ENCODE measurements at places on chromosomes 13 and 19.

DNA sequence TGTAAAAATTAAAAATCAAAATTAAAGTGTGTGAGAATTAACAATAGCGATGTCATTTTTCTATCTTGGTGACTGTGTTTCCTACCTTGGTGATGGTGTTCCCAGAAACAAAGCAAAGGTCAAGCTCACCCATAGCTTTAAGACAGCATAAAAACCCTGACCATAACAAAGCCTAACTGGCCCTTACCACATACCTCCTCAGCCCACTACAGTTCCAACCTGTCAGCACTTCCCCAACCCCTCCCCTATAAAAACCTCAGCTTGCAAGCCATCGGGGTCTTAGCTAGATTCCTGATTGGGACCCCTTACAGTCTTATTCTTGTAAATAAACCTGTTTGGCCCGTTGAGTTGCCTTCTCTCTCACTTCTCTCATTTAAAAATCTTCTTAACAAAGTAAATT is 484.4 kb upstream of the PCDH20 start:
- DNase-seq, result no peak

DNA sequence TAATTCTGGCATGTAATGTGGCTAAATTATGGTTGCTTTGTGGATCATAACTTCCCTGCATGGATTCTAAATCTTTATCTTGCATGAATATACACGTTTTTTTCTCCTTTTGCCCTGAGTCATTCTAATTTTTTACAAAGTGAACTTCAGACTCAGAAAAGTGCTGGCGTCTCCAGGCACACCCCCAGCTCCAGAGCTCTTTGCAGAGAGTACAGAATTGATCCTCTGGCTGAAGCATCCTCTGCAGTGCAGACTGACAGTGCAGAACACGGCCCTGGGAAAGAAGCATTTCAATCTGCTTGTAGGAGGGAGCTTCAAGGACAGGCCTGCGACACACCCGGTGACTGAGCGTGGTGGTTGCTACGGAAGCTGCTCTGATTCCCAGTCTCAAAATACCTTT is 228.1 kb downstream of the FGF9 start:
- DNase-seq, result no peak

- DNase-seq, result no peak
Observed at GRCh38 chr19:18590273-18591272, 2.0 kb downstream of the REX1BD start.

GRCh38 chr19:646779-647565 is 7.3 kb downstream of the FGF22 start:
- no peak for DNase-seq

DNA sequence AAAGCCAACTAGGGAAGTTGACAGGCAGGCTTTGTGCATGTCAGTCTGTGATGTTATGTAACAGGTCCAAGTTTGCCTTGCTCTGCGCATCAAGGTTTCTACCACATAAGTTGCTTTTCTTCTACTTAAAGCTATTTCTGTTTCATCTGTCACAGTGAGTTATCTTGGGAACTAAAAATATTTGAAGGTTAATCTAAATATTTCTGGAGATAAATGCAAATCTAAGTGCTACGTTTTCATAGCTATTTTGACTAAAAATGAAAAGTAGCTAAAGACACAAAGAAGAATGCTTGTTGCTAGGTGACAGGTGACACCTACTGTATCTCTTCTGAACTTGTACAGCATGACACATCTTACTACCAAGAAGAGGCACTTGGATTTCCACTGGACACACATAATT is 135.6 kb downstream of the KLF12 start:
- no peak for DNase-seq

DNA sequence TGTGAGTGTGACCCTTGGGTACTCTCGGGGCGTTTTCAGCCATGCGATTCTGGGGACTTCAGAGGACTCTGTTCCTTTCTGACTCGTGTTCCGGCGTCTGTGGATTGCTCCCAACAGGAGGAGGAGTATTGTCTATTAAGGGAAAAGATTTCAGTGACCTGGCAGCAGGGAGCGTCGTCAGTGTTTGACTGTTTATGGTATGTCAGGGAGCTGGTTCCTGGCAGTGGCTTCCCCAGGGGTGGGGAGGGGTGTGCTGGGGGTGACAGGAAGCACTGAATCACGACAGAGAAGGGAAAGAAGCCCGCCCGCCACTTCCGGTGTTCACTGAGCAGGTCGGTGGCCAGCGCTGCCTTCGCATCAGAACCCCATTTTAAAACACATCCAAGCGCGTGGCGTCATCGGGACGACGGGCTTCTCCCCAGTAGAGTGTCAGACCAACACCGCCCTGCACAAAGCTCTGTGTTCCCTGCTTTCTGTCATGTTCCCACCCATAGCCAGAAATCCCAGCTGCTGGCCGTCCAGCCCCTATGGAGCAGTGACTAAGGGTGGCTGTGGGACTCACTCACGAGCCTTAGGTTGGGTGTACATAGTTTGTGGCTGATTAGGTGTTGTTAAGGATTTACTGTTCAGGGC is 33.8 kb downstream of the COL4A2 start:
- no peak for DNase-seq

- DNase-seq, result no peak
Observed at GRCh38 chr19:23222998-23223652, 27.1 kb downstream of the ZNF724 start.

DNA sequence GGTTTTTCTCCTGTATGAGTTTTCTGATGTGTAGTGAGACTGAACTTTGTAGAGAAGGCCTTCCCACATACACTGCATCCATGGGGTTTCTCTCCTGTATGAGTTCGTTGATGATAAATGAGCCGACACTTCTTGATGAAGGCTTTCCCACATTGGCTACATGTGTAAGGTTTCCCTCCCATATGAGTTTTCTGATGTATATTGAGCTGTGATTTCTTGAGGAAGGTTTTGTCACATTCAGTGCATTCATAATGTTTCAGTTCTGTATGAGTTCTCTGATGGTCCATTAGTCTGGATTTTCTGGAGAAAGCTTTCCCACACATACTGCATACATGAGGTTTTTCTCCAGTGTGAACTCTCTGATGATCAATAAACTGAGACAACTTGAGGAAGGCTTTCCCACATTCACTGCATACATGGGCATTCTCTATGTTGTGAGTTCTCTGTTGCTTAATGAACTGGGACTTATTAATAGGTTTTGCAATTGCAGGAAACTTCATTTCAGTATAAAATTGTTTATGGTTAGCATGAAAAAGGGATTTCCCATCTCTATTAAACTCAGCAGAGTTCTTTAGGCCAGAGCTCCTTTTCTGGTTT is 7.5 kb upstream of the ZNF350 start:
- DNase-seq, result no peak

DNA sequence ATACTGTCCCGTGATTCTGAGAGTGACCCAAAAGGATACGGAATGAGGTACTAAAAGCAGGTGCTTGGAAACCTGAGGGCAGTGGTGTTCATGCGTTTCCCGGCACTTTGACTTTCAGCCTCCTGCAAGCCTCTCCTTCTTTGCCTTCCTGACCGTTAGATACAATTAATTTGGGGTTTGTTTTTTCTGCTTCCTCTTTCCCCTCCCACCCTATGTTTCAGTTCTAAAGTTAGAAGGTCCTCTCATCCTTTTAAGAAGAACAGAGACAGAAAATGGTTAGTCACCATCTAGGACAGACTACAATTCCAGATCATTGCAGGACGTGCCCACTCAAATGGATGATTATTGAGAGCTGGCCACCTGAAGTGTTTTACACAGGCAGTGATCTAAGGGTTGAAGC is 1.8 kb upstream of the LILRB4 start:
- no peak for DNase-seq

- DNase-seq, result no peak
Observed at GRCh38 chr13:60158321-60158801, 5.4 kb downstream of the DIAPH3 start.

DNA sequence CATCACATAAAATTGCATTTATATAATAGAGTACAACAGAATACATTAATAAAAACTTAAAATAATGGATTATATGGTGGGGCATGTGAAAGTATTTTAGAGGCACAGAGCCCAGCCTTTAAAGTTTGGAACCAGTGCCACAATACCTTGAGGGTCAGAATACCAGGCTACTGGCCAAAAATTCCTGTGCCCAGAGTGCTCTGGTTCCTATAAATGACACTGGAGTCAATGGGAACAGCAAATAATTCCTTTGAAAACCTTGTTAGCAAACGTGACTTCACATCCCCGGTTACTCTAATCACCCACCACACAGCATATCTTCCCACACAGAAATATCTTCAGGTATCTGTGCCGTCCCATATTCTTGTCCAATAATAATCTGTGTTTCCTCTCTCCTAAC is 1242.6 kb downstream of the DIAPH3 start:
- DNase-seq, result no peak
